Stimulated activated CD8-positive, alpha-beta memory T cell treated with anti-CD3 and anti-CD28 coated beads, Interleukin-4, amount 100 ng/mL, for 4 hours (primary cell): ENCODE measurements at places on chromosomes 6 and 20.

DNA sequence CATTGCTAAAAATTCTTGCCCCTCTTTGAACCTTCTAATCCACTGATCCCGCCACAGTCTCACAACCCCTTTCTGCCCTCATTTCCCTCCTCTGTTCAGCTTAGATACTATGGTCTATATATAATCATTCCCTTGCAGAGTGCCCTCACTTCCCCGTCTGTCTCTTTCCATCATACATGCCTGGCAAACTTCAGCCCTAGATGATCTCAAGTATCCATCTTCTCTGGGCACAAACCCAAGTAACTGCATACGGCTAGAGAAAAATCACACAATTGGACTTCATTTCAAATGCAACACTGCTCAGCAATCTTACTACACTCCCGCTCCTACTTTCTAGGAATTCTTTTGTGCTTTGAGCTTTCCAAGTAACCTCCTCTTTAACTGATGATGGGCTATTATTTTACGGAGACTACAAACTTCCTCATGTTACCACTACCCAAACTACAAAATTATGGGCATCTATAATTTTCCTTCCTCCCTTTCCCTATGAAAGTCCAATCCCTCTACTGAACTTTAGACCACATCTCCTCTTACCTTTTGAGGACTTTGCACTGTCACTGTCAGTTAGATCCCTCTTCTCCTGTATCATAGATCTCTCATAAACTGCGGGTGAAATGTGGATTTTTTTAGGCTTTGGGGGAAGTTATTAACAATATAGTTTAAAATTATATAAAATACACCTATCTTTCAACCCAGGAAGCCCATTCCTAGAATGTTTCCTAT lies 135.6 kb downstream of the BTBD9 start:
- no peak for DNase-seq

DNA sequence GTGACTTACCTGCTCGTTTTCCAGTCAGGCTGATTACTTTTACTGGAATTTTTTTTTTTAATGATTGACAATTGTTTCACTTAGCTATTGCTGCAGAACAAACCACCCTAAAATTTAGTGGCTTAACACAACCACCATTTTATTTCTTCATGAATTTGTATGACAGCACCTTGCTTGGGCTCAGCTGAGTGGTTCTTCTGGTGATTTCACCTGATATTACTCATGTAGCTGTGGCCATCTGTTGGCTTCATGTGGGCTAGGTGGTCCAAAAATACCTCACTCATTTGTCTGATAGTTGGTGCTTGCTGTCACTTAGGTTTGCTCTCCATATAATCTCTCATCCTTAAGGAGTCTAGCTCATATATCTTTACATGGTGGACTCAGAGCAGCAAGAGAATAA lies 5.3 kb downstream of the ISM1 start:
- no peak for DNase-seq

DNA sequence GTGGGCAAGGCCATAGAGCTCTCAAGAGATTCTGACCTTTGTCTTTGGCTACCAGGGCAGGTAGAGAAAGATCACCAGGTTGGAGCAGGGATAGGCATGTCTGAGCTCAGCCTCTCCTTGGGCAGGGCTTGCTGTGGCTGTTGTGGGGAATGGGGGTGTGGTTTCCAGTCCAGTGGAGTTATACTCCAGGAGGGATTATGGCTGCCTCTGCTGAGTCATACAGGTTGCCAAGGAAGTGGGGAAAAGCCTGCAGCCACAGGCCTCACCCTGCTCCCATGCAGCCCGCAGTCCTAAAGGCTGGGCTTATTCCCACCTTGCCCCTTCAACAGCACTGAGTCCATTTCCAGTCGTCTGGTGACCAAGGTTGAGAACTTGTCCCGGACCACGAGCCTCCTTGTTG lies 21.9 kb downstream of the MEP1A start:
- no peak for DNase-seq

DNA sequence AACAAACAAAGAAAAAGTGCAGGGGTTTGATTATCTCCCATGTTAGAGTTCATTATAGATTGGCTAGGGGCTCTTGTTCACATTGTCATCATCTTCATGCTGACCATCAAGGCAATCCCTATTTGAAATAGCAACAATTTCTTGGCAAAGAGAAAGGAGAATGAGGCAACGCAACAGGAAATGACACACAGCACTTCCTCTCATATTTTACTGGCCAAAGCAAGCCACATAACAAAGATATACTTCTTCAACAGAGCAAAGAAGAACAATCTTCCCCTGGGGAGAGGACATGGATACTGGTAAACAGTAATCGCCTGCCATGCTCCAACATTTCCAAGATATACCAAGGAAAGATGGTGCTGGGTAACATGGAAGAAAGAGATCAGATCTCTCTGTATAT lies 29.8 kb downstream of the EPM2A start:
- no peak for DNase-seq

GRCh38 chr20:50120935-50121693 lies 8.2 kb upstream of the UBE2V1 start:
- DNase-seq = peak; percentile 26

DNA sequence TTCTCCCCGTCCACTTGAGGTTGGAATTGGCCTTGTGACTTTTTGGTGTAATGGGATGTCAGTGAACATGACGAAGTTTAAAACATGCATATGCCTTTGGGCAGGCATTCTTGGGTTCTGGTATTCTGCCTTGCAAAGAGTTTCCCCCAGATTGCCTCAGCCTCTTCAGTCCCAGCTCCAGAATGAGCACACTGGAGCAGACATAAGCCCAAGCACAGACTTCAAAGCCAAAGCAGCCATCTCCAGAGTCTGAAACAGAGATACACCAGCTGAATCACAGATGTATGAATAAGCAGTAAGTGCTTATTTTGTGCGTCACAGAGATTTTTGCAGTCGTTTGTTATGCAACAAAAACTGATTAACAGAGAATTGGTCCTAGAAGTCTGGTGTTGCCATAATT lies 546.0 kb downstream of the FRK start:
- no peak for DNase-seq

DNA sequence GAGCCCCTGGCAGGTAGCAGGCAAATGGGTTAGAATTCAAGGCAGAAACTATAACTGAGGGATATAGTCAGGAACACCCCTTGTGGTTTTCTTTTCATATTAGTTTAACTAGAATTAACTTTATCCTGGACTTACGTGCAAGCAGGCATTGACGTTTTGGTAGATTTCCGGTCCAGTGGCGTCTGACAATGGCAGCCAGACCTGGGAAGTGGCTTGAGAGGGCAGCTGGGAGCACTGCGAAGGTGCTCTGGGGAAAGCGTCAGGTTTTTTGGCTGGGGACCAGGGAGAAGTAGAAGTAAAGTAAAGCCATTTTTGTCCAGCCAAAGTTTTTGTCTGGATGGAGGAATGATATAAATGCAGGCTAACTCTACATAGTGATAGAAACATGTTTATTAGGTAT lies 8.4 kb upstream of the ACSS1 start:
- no peak for DNase-seq

DNA sequence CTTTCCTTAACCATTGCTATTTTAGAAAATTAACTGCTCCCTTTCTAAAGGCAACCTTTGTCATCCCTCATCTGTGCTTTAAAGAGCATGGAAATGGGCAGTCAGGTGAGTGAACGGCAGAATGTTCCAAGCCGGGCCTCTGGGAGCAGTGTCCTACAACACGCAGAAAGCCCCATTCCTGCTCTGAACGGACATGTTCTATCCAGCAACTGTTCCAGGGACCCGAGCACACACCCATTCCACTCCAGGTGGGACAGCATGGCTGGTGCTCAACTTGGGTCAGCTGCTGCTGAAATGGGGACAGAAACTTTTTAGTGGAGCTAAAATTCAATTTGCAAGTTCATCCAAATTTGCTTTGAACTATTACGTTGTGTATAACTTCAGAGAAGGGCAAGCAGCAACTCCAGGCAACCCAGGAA lies 26.7 kb downstream of the DIDO1 start:
- DNase-seq = no peak
